ENCODE measurements at places on chromosomes 4 and X. TPM values are rescaled to one million over a fixed set of nuclear protein-coding genes. Genes with fewer than 3 reads are reported as not detected.

Gene GASK1B
- 25.1 TPM for total RNA-seq

Gene DCAF12L1
- total RNA-seq, result 2.0 TPM

Gene CHRNA9
- total RNA-seq, result not detected

Gene S100P
- total RNA-seq, result not detected

Gene IL2
- total RNA-seq, result not detected

Gene RRH
- total RNA-seq, result not detected

Gene UGT8
- total RNA-seq, result 7.7 TPM

Gene PLXNA3
- 5.6 TPM for total RNA-seq

Gene SYP
- 2.1 TPM for total RNA-seq

Gene EGF
- total RNA-seq, result 1.7 TPM

All from melanocyte of skin (primary cell).